Foreskin keratinocyte (primary cell): ENCODE measurements at places on chromosomes 3 and 15. TPM values are rescaled to one million over a fixed set of nuclear protein-coding genes. Genes with fewer than 3 reads are reported as not detected.
A peak's percentile ranks its signal among the peaks of the same experiment; 100 is the strongest.

DNA sequence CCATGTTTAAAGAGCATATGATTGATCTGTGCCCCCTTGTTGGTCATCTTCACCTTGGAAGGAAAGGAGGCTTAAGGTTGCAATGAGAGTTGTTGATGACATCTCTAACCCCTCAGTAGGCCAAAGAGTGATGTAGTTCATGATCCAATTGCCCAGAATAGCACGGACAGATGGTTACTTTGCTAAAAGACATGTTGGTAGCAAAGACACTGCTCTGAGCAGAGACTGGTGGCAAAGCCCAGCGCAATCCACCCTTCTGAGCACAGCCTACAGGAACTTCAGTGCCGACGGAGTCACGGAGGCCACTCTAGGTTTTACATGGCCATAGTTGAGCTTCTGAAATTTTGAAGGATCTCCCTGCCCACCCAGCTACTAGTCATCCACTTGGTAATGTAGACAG is 21.8 kb downstream of the FBXO45 start:
- no peak for DNase-seq

The KATNBL1 gene
- 40.5 and 46.2 TPM in 2 replicates for total RNA-seq

GRCh38 chr3:121750087-121750415 is 510 bp upstream of the GOLGB1 start:
- no peak for DNase-seq

The CEMIP gene
- total RNA-seq, result 0.71 and 1.2 TPM in 2 replicates

The KNG1 gene
- not detected in 2 replicates for total RNA-seq

The RFTN1 gene
- 29.3 and 33.9 TPM in 2 replicates for total RNA-seq

The FAM3D gene
- total RNA-seq, result not detected in 2 replicates

The CCDC13 gene
- 0.32 TPM in 1 of 2 replicates, not detected in the other for total RNA-seq

- no peak for DNase-seq
Measured at GRCh38 chr3:71513081-71513480, 70.4 kb downstream of the FOXP1 start.

DNA sequence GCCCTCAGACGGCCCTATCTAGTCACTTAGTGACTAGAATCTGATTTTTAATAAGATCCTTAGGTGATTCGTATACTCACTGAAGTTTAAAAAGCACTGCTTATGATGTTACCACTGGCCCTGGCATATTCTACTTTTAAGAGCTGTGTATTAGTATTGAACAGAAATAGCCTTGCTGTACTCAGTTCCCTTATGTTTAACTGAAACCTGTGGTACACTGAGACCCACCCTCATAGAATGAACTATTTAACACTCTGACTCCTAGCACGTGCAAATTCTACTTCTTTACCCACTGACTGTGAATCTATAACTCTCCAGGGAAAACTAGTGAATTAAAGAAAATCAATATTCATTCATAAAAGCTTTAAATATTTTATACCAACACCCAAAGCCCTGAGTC is 108.9 kb downstream of the CCNL1 start:
- DNase-seq, result no peak

DNA sequence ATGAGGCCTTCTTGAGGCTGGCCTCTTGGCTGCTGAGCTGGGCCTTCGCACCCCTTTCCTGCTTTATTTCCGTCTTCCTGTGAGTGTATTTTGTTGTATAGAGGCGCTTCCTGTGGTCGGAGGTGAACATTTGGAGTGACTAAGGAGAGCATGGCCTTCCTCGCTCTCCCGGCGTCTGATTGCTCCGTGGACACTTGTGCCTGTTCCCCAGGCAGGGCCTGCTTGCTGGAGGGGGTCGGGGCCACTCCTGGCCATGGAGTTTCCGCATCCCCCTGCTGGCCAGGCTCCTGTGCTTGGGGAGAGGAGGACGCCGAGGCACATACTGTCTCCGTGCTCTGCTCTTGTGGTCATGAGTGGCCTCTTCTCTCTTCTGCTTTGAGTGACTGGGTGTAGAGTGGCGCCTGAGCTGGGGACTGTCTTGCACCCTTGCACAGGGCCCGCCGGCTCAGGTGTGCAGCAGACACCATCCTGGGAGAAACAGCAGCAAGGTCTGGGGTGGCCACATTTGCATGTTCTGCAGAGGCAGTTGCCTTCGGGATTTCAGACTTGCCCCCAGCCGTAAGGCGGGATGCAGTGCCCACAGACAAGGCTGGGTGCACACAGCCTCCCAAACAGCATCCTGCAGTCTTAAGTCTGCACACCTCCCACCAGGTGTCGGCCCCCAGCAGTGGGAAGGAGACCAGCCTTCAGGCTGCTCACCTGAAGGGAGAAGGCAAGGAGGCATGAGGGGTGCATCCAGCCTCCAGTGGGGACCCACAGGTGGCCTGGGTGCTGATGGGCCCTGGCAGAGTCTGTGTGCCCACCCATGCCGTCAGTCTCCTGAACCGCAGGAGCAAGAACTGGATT is 16.4 kb downstream of the KLF13 start:
- DNase-seq, result no peak

The CFAP44 gene
- total RNA-seq, result 1.0 and 1.1 TPM in 2 replicates

DNA sequence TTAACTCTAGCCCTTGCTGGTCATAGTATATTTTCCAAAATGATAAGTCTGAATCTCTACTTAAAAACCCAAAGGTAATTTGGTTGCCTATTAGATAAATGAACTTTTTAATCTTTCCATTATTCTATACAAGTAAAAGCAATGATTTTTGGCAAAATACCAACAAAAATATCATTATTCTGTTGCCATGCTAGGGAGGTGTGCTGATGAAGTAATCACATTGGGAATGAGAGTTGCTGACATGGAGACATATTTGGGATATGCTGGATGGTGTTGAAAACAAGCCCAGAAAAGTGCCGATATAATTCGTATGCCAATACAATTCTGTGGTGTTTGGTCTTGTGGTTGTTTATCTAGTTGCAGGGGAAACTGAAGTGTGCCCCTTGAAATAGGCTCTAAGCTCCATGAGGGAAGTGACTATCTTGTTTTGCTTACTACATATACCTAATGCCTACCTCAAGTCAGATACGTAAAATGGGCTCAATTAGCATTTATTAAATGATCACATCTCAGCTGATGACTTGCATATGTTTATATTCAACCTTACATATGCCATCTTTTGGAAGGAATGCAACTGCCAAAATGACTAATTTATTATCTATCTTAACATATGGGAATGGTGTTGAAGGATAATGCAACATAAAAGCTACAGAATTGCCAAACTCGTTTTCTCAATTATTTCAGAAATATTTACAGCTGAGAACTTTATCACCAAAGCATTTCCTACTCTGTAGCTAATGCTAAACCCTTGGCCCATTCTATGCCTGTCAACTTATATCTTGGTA is 5.8 kb downstream of the TOPBP1 start:
- DNase-seq, result no peak

GRCh38 chr3:77420336-77420735 is 380.4 kb downstream of the ROBO2 start:
- no peak for DNase-seq

- no peak for DNase-seq
Measured at GRCh38 chr3:133956982-133957381, 61.3 kb upstream of the RAB6B start.

The AZI2 gene
- total RNA-seq, result 69.1 and 69.8 TPM in 2 replicates

The HRG gene
- total RNA-seq, result 0.04 TPM in 1 of 2 replicates, not detected in the other

DNA sequence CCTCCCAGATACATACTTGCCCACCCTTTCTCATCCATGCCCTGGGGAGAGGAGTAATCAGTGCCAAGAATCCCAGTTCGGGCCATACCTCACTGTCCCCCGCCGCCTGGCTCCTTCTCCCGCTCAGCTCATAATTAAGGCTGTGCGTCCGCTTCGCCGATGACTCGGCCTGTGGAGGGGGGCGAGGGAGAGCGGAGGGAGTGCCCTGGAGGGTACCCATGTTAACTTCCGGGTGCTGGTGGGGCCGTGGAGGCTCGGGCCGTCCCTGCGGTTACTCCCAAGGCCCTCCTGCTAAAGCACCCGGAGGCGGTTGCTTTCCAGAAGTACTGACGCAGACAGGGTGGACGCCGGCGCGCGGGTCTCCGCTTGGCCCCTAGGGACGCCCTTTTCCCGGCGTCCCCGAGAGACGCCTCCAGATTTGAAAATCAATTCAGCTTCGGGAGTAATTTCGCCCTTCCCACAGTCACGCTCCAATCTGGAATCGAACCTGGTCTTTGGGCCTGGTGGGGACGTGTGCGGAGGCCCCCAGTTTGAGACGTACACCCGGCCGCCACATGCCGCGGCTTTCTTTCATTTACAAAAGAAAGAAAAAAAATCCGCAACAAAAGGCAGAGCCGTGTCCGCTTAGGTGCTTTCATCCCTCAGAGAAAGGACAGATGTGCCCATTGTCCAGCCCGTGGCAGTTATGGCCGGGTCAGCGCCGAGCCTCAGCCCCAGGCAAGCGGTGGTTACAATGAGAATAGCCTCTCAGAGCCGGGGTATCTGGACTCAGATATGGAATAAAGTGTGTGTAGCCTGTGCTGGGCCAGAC is 1.0 kb upstream of the ONECUT1 start:
- no peak for DNase-seq

DNA sequence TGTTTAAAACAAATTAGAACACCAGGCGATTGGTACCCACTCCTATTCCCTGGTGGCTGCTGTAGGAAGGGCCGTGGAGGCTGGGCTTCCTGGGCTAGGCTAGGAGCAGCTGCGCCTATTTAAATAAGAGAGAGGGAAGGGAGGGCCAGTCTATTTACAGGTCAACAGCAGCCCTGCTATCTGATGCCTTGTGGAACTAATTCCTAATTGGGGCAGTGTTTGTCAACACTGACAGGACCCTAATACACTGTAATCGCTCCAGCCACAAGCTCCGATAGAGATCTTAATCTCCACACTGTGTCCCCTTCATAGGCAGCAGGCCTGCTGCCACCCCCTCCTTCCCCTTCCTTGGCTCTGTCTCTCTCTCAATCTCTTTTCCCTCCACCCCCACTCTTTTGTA is 116.9 kb upstream of the SOX14 start:
- DNase-seq, result no peak

GRCh38 chr15:85280203-85280602 is 100.2 kb upstream of the AKAP13 start:
- no peak for DNase-seq

DNA sequence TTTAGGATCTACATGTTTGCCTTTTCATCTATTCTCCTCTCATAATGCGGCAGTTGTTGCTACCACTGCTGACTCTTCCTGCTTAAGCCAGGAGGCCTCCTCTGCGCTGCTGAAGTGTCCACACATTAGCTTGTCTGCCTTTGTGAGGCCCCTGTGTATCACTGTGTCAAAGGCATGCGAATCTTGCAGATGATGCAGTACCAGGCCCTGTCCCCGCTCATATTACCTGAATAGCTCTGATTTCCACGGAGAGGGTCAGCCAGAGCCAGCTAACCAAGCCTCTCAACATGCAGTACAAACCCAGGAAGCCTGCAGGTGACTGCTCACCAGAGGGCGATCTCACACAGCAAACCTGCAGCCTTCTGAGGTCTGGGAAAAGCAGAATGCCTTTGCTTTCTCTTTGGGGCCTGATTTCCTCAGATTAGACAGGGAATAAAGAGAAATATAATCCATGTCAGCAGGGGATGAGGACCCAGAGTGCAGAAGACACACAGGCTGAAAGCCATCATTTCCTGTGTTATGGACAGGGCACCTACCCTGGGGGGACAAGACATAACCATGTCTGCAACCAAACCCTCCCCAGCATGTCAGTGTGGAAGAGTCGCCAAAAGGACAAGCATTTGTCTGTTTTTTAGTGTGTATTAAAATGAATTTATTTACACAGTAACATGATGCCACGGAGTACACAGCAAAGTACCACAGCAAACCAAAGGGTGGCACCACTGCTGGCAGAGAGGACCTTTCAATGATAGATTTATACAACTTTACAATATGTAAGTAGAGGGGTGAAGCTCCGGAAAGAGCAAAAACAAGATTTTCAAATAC is 36.8 kb upstream of the TSPAN3 start:
- no peak for DNase-seq

GRCh38 chr15:41928100-41928499 is 34.2 kb upstream of the SPTBN5 start:
- no peak for DNase-seq

- no peak for DNase-seq
Measured at GRCh38 chr3:10911350-10912002, 81.1 kb upstream of the SLC6A1 start.

DNA sequence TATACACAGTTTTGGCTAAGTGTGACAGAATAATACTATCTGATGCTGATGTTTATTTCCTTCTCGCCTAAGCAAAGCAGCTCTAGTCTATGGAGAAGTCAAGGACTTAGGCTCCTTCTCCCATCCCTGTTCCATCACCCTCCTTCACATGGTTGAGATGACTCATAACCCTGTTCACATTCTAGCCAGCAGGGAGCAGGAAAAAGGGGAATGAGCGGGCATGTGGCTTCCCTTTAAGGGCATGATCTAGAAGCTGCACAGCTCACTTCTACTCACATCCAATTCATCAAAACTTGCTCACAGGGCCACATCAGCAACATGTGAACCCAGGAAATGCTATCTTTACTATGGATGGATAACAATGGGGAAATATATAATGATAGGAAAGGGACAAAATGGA is 40.9 kb downstream of the CBLB start:
- DNase-seq, result peak; percentile 70

The MAGEL2 gene
- not detected in 2 replicates for total RNA-seq

GRCh38 chr3:102087236-102087635 is 237.9 kb downstream of the NFKBIZ start:
- DNase-seq, result no peak

DNA sequence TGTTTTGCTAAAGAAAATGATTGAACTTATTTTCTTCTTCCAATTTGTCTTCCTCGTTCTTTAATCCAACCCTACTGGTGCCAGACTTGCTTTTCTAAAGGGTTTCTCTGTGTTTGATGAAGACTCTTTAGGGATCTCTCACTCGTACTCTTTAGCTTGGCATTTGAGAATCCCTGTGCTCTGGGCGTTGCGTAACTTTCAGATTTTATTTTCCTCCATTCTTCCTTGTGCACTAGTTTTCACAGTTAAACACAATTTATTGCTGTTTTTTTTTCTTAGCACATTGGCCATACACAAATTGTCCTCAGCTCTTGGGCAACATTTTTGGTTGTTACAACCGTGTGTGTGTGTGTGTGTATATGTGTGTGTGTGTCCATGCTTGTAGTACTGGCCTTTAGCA is 95.8 kb upstream of the ADAMTSL3 start:
- DNase-seq, result no peak

- peak; percentile 67 for DNase-seq
Measured at GRCh38 chr3:144142151-144142840, 170.7 kb downstream of the DIPK2A start.

- DNase-seq, result peak; percentile 9
Measured at GRCh38 chr3:143207338-143207961, 87.9 kb downstream of the CHST2 start.

- DNase-seq, result no peak
Measured at GRCh38 chr3:24161841-24162240, 216.8 kb downstream of the NR1D2 start.

The SAMD7 gene
- not detected in 2 replicates for total RNA-seq

GRCh38 chr3:186700267-186700666 is 16.9 kb upstream of the KNG1 start:
- DNase-seq, result no peak

- DNase-seq, result no peak
Measured at GRCh38 chr3:23888617-23889228, 28.1 kb downstream of the NKIRAS1 start.

The ABHD17C gene
- total RNA-seq, result 18.6 and 24.8 TPM in 2 replicates
